ENCODE measurements at places on chromosomes 12 and 14.

DNA sequence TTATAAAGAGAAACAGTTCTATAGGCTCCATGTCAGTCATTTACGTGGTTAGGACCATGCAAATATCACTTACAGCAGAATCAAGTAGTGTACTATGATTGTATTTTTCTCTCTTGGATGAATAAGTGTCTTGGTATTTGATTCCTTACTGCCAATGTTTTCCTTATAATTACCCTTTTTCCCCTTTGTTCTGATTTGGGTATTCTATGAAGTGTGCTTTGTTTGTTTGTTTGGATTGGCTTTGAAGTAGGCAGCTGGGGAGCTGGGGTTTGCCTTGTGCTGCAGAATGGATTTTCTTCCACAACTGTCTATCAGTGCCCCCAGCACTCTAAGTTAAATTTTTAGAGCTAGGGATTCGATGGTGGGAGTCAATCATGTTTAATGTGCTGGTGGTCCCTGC, 12.4 kb downstream of the TMEM120B start:
- DNase-seq = no peak

DNA sequence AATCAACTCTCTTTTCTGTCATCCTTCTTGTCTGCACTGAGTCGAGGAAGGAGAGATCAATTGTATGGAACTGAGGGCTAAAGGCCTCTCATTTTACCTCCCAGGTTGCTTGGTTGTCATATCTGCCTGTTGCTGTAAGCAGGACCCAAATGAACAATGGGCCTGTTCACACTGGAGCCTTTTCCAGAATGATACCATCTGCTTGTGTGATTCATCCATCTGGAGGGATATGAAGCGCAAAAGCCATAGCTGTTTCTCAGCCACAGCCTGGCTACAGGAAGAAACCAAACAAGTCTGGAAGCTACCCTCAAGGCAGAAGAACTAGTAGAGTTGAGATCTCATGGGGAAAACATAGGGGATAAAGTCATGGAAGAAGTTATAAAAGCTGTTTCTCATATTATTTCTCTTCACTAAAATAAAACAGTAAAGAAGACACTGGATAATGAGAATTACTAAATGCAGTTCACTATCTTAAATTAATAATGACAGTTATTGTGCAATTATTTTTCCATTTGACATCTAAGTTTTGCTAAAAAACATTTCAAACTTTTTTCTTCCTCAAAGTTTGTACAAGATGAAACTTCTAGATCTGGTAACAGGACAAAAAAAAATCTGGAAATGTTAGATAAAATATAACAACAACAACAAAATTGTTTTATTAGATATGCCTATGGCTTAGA, 106.3 kb downstream of the SPTSSA start:
- DNase-seq = no peak

DNA sequence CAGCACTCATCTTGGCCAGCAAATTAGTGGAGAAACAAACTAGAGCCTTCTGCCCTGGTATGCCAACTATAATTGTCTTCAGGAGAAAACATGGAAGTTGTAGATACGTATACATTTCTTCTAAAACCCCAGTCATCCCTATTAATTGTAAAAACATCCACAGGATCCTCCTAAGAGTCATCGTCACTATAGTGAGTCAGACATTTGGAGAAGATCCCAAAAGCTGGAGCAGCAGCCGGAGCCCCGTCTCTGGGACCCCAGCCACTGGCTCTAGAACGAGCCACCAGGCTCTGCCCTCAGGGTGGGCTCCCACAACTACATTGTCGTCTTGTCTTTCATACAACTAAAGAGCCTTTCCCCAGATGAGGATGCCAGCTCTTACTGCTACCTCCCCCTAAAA, 15.5 kb downstream of the PRKAB1 start:
- DNase-seq = no peak

GRCh38 chr12:59403259-59403932, 192.4 kb upstream of the SLC16A7 start:
- DNase-seq = no peak

GRCh38 chr14:105348945-105349699, 34.6 kb downstream of the PACS2 start:
- no peak for DNase-seq

DNA sequence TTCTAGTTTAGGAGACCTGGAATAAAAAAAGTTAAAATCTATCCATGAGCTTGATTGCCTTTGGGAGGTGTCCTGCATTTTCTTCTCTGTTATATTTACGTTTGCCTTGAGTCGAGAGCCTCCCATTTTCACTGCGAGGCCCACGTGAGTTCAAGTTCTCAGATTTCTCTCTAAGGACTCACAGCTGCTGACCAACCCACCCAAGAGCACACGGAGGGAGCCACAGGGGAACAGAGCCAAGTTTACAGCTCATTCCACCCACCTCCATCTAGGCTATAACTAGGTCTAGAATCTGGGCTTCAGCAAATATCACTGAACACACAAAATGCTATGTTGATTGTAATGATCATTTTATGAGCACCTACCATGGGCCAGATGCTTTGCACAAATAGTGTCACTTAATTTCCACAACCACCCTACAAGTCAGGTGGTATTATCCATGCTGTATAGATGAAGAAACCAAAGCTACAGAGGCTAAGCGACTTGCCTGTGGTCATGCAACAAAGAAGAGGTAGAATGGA, 16.7 kb downstream of the ALDH1L2 start:
- DNase-seq = no peak

DNA sequence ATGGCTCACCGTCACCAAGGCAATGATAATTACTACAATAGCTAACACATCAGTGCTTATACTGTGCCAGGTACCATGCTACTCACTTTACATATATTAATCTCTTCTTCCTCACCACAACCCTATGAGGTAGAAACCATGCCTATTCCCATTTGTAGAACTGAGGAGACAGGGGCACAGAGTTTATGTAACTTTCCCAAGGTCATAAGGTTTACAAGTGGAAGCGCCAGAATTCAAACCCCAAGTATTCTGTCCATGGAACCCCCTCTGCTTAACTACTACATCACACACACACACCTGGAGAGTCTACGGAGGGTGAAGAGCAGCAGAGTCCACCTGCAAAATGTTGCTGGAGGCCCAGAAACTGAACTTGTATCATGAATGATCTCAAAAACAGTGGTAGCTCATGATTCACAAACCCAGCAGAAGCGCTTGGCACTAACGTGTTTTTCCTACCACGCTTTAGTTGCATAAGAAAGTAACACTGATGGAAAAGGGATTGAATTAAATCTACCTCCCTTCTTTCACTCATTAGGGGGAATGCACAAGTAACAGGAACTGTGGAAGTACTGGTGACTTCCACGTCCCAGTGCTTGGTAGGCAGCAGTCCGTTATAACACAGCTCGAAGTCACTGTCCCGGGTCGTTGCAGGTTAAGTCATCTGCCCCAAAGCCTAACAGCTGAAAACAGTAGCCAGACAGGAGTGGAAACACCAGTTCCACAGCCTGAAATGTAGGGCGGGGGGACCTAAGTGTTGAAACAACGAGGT, 2.0 kb downstream of the ITPR2 start:
- DNase-seq = no peak

GRCh38 chr12:125528281-125528680, 463.0 kb downstream of the AACS start:
- DNase-seq = no peak

DNA sequence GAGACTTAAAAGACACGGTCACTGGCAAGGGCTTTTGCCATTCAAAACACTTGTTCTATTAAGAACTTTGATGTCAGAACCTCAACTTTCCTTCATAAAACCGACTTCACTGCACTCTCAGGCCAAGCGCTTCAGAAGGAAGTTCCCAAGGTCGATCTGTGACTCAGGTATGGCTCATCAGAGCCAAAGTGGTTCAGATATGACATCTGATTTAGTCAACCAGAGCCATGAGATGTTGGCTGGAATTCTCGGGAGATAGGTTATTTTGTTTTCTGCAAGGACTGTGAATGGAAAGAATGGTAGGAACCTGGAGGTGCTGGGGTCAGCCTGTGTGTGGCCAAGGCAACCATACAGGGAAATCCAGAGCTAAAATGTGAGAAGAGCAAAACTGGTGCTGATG, 445.6 kb downstream of the GLT1D1 start:
- DNase-seq = no peak

DNA sequence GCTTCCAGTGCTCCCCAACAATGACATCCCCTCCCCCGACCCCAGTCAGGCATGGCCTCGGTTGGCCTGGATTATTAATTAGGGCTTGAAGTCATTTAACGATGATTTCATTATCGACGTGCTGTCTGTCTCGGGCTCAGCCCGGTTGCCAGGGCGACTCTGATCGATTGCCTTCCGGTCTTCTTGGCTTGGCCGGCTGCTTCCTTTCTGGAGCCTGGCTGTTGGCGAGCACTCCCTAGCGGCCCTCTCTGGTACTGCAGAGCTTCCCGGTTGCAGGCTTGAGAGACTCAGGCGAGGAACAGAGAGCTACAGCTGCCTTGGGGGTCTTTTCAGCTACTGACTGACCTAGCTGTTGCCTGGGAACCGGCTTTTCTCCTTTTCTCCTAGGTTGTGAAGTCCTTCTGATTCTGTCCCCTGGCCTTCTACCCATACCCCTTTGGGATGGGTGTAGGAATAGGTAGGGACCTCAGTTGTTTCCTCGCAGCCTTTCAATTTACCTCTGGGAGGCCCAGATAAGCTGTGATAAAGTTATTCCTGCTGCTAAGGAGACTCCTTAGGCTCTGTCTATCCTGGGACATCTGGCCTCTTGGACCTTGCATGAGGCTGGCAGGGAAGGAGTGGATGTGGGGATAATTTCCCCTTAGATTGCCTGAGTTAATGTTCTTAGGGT, 5.5 kb upstream of the CISTR start:
- DNase-seq = peak; percentile 67

- no peak for DNase-seq
These were observed 28.5 kb upstream of the GCH1 start for GRCh38 chr14:54931101-54931500.

GRCh38 chr14:101538878-101539277, 22.4 kb upstream of the DIO3 start:
- DNase-seq = no peak

- no peak for DNase-seq
These were observed 40.3 kb upstream of the ANKS1B start for GRCh38 chr12:100024974-100025555.

- no peak for DNase-seq
These were observed 200.2 kb downstream of the TMTC3 start for GRCh38 chr12:88342251-88342806.

- DNase-seq = no peak
These were observed 58.6 kb downstream of the VWF start for GRCh38 chr12:6065863-6066199.

DNA sequence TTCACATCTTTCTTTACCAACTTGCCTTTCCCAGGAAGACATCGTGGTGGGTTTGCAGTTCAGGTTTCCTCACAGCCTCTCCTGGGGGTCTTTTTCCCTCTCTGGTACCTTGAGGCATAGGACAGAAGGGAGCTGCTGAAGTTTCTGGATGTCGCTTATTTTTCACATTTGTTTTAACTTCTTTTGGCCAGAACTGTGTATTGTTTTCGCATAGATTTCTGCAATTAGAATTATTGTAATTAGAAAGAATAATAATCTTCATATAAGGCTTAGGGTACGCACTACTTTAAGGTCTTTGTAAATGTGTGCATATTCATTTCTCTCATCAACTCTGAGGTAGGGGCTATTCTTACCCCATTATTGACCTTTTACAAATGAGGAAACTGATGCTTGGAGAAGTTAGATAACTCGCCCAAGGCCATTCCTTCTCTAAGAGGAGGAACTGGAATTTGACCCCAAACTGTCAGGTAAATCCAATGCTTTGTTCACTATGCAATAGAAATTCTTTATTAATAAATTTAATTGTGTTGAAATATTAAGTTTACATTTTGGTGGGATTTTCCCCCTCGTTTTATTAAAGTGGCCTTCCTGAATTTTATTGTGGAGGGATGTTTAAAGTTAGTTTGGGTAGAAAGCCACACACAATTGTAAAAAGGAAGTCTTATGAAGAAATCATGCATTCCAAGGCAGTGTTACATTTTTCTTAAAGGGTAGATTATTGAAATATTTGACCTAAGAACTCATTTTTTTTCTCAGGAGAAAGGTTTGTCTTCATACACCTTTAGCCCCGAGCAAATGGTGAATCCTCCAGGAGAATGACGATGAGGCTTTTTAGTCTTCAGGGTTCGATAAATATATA, 12.1 kb upstream of the SLC38A2 start:
- no peak for DNase-seq

DNA sequence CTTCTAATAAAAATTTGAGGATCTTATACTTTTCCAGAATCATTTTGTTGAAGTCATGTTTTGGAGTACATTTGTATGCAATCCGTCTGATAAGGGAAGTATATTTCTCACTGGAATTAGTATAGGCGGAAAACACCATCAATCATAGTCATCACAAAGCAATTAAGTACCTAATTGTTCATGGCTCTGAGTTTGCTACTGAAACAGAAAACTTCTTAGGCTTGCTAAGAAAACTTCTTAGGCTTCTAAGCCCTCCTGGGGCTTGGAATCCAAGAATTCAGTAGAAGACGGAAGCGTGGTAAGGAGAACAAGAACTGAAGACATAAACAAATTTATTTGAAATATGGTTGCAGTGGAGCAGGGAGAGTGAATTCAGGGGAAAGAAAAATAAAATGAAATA, 636.3 kb downstream of the DIO2 start:
- DNase-seq = no peak

- no peak for DNase-seq
These were observed 8.9 kb upstream of the RBM25 start for GRCh38 chr14:73049428-73049827.

DNA sequence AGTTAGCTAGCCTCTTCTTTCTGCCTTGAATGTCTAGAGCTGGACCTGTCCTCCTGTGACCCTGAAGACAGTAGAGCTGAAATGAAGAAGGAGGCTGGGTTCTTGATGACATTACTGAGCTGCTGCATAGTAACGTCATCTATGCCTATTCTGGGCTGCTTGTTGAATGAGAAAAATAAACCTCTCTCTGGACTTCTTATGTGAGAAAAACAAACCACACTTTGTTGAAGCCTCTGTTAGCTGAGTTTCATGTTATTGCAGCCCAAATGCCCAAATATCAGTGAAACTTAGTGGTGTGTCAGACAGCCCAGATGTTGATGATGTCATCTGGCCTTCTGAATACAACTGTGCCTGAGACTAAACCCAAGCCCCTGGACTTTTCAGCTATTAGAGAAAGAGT, 67.0 kb upstream of the MAX start:
- no peak for DNase-seq

- DNase-seq = no peak
These were observed at the start of gene TNS2 for GRCh38 chr12:53049571-53050318. TNS2 (plus strand) TSS chr12:53050065; CDS start chr12:53050186, 121 bp downstream.

DNA sequence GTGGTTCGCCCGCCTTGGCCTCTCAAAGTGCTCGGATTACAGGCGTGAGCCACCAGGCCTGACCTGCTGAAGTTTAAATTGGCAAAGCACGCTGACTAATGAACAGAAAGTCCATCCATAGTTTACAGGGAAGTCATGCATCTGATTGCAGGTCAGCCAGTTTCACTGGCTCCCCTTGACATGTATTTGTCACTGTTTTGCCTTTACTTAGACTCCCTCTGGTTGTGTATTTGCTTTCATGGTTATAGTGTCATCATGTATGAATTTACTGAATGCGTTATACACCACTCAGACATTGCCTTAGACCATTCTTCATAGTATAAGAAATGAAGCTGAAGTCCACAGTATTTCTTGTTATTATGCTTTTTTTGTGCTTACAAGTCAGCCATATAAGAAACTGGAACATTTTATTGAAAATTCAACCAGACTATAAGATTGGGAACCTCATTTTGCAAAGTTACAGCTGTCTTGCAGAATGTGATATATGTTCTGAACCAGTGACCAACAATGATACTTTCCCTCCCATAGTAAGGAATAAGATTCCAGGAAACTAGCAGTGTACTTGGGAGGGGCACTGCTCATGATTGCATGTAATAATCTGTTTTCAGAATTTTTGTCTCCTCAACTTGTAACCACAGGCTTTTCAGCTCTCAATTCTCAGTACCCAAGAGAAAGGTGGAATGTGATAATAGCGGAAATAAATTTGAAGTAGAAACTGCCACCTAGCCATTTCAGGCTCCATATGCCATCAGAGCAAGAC, 51.9 kb upstream of the ATF7IP start:
- DNase-seq = no peak
